NCI-H2171 (cell line): ENCODE measurements at places on chromosomes 3 and 15.

DNA sequence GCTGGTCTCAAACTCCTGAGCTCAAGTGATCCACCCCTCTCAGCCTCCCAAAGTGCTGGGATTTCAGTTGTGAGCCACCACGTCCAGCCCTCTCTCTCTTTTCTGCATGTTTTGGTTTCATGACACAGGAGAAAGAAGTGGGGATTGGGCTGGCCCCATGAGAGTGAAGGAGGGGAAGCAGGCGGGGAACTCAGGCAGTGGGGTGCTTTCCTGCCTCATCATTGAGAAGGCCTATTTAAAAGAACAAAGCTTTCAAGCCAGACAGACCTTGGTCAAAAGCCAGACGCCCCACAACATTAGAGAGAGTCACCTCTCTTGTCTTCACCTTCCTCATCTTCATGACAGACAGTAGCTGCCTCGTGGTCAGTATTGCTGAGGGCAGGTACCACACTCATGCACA, 15.9 kb downstream of the PSTPIP1 start:
- DNase-seq: no peak

- no peak for DNase-seq
Measured at GRCh38 chr3:72569754-72570440, 278.3 kb downstream of the SHQ1 start.

DNA sequence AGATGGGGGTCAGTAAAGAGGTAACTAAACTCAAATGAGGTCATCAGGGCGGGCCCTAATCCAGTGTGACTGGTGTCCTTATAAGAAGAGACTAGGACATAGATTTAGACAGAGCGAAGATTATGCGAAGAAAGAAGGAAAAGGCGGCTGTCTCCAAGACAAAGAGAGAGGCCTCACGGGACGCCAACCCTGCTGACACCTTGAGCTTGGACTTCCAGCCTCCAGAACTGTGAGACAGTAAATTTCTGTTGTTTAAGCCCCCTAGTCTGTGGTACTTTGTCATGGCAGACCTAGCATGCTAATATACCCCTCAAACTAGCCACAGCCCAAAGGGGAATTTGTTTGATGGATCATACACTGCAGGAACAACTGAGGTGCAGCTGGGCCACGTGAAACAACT, 183.0 kb downstream of the ABHD5 start:
- DNase-seq: no peak

DNA sequence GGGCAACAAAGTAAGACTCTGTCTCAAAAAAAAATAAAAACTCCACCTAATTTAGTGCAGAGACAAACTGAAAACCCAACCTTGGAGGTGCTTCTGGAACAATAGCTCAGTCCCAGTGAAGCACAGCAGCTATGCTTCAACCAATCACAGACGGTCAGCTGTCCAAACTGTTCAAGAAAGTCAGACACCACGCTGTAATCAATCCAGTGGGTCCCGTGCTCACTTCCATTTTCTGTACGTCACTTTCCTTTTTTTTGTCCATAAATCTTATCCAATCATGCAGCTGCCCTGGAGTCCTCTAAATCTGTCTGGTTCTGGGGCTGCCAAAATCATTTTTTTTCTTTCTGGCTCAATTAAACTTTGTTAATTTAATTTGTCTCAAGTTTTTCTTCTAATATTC, 93.6 kb upstream of the FAM174B start:
- DNase-seq: no peak

DNA sequence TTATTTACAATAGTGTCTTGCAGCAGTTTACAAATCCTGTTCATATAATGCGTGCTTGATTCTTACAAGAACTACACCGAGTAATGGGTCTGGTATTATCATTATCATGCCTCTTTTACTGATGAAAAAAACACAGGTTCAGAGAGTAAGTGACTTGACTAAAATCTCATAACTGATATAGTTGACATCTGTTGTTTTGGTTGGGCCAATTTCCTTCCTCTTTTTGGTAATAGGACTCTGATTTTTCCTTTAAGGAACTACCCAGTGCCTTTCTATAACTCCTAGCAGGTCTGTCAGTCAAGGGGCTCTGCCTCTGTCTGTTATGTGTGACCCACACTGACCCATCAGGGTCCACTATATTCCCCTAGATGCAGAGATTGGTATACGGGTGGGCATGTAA, 14.6 kb upstream of the BLOC1S6 start:
- no peak for DNase-seq

DNA sequence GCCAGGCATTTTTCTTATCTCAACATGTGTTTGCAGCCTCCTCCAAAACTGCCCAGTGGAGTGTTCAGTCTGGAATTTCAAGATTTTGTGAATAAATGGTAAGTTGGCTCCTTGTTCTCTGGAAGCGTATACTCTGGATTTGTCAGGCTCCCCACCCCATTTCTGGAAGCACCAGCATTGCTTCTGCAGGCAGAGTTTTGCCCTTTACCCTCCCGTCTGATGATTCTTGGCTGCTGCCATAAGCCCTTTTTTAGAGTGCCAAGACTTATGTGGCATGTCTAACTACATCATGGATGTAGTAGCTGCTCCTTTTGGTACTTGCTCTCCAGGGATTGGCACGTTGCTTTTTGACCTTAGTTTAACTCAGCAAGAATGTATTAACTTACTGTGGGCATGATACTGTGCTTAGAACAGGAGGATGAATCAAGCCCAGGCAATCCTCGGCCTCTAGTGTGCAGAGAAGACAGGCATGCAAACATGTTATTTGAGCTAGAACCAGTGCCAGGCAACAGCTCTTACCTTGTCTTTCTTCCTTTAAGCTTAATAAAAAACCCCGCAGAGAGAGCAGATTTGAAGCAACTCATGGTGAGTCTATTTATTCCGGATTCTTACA, 8.3 kb downstream of the SNAPC5 start:
- no peak for DNase-seq

DNA sequence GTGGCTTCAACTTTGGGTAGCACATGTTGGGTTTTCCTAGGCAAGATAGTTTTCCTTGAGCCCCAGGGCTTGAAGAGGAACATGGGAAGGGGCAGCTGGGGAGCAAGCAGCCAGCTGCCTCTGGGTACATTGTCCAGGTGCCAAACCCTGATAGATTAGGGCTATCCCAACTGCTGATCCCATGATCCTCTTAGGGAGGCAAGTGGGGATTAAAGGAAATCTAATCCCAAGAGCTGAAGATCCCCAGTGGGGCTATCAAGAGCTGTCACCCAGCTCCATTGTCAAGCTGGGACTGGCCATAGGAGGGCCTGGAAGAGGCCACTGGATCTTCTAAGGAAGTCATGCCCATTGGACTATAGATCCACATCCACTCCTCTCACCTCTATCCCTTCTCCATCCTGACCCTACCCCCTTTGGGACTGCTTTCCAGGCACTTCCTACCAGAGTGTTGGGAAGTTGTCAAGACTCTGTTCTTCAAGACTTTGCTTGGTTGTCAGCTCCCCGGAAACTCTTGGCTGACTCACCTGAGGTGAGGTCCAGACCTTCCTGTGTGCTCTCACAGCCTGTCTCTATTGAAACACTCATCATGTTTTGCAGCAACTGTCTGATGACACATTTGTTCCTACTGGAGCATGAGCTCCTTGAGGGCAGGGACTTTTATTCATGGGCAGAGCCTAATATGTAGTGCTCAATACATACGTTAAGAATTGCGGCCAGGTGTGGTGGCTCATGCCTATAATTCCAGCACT, 5.9 kb downstream of the CAMK2N2 start:
- DNase-seq: no peak

- no peak for DNase-seq
Measured at GRCh38 chr15:50594311-50594710, 47.8 kb upstream of the USP50 start.

DNA sequence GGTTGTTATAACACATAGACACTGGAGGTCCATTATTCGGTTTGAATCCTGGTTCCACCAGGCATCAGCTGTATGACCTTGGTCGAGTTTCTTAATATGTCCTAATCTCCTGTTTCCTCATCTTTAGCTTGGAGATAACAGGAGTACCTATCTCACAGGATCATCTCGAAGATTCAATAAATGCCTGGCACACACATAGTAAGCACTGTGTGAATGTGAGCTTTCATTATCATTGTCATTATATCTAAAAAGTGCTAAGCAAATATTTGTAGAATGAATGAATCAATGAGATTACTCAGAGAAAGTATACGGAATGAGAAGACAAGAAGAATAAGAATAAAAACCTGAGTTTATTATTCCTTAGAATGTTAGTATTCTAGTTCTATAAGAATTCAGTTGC, 227.4 kb upstream of the CFAP20DC start:
- DNase-seq: no peak

GRCh38 chr3:20488151-20488550, 302.1 kb upstream of the SGO1 start:
- no peak for DNase-seq

- DNase-seq: no peak
Measured at GRCh38 chr15:96183867-96184266, 146.6 kb upstream of the NR2F2 start.

DNA sequence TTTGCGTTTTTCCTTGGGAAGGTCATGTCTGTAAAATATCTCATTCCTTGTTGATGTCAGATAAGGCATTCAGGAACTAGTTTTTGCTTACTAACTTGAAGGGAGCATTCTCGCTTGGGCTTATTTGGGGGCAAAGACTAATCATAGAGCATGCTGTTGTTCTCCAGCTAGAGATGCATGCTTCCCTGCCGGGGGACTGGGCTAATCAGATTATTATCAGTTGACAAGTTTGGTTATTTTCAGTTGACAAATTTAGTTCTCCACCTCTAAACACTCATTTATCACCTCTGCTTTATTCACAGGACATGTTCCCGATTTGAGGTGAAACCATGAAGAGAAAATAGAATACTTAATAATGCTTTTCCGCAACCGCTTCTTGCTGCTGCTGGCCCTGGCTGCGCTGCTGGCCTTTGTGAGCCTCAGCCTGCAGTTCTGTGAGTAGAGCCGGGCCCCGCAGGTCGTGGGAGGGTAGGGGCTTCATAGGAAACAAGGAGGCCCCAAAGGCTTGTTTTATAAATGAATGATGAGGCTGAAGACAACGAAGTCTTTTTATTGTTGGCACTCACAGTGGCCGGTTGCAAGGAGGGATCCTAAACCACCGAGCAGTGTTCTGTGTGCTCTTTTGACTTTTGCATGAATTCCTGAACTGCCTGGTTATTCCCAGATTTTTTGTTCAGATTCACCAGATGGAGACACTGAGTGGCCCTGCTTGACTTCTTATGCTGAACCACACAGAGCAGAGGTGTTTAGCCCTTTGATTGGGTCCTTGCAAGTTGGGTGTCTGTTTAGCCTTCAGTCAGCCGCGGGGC, 28.4 kb downstream of the PXYLP1 start:
- DNase-seq: no peak

DNA sequence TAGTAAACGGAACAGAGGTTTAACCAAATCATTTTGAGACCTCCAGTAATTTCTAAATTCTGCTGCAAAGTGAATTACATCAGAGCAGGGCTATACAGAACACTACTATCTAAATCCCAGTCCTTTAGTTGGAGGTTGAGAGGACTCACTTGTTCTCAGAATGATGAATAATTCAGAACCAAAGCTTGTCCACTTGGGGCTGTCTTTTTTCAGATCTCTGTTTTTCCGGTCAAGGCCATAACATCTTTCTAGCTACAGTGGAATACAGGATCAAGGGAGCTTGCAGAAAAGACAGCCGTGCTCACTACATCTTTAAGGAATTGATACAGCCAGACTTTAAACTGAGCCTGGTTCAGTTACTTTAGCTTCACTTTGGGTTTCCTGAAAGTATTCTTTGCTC, 194.5 kb downstream of the EFHB start:
- no peak for DNase-seq

DNA sequence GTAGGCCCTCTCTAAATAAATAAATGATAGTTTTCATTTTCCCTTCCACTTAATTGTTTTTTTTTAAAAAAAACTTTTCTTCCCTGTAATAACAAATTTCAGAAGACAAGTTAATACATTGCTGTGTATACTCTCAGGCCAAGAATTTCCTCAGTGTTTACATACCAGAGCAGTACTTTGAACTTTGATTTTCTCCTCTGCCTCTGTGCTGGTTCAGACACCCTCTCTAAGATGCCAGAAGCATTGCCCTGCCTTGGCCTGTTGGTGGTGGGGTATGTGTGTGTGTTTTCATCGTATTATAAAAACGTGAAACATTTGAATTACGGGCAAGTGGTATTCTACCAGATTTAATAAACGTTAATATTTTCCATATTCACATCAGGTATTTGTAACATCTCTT, 70.1 kb downstream of the SMAD3 start:
- no peak for DNase-seq

- DNase-seq: no peak
Measured at GRCh38 chr3:159907828-159908227, 80.8 kb upstream of the IL12A start.

GRCh38 chr15:65285291-65286068, 1.2 kb downstream of the PARP16 start:
- no peak for DNase-seq

DNA sequence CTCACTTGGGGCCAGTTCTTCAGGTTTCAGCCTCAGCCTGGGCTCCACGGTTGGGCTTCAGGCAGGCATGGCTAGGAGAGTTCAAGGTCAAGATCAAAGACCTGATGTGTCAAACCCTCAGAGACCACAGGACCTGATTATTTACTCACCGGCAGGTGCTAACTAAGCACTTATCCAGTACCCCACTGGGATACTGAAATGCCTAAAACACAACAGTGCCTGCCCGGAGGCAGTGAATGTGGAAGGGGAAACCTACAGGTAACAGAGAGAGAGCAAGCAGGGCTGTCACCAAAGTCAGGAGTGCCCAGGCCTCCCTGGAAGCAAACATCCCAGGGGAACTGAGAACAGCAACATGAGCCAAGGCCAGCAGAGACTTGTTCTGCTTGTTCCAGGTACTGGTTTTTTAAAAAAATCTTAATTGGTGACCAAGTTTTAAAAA, 6.7 kb downstream of the IDH2 start:
- DNase-seq: peak; percentile 41

- no peak for DNase-seq
Measured at GRCh38 chr3:139241783-139242182, 102.0 kb upstream of the MRPS22 start.

DNA sequence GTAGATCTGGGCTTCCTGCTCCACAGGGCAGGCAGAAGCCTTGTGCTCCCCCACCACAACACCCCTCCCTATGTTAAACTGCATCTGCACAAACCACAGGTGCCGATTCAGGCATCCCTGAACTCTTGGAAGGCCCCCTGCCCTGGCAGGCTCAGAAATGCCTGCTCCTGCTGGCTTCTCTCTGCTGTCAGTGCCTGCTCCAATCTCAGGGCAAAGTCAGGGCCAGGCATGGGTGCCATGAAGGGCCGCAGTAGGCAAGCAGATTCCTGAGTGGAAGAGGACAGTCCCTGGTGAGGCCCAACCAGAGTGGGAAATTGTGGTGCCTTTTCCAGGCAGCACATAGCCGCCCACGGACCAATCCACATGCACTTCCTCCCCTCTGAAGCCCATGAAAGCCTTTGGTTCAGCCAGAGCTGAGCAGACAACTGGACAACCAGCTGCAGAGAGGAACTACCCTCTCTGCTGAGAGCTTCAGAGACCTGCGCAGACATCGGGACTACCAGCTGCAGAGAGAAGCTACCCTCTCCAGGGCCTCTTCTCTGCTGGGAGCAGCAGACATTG, 13.6 kb downstream of the PRR20G start:
- no peak for DNase-seq

GRCh38 chr3:53846134-53846850, at the start of the genes CHDH and IL17RB:
TSS of gene CHDH (minus strand) at chr3:53846419. CDS start at chr3:53824008, 22,411 bp downstream.
TSS of gene IL17RB (plus strand) at chr3:53846568. CDS start at chr3:53846589, 21 bp downstream.
- DNase-seq: no peak
